SJCRH30 (cell line): ENCODE measurements at places on chromosomes 1 and 21. TPM values are rescaled to one million over a fixed set of nuclear protein-coding genes. Genes with fewer than 3 reads are reported as not detected.

The LAMB3 gene
- 8.9 and 9.1 TPM in 2 replicates for total RNA-seq

DNA sequence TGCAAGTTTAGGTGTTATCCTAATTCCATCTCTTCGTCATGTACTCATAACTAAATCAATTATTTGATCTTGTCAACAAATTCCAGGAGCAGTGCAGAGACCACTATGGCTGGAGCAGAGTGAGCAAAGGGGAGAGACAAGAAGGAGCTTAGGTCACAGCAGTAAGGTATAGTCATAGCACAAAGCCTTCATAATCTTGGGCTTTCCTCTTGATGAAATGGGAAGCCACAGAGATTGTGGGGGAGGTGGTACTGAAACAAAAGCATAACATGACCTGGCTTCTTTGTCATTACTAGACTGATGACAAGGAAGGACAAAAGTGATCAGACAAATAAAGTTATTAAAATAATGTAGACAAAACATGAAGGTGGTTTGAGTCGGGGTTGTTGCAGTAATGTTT, 60.1 kb upstream of the PTGS2 start:
- no peak overlapping the region for H3K4me3 ChIP-seq
- H3K27me3 ChIP-seq = no peaks in the 10 kb centered on the region
- no peak for DNase-seq
- H3K4me1 ChIP-seq = no peaks in the 10 kb centered on the region
- H3K36me3 ChIP-seq = no peaks in the 10 kb centered on the region

The SLAMF1 gene
- not detected in 2 replicates for total RNA-seq

GRCh38 chr1:17875171-17875881, 120.2 kb downstream of the ACTL8 start:
- H3K4me3 ChIP-seq = no peak overlapping the region
- H3K27ac ChIP-seq = no peak overlapping the region
- H3K36me3 ChIP-seq = no peaks in the 10 kb centered on the region
- no peaks in the 10 kb centered on the region for H3K4me1 ChIP-seq

DNA sequence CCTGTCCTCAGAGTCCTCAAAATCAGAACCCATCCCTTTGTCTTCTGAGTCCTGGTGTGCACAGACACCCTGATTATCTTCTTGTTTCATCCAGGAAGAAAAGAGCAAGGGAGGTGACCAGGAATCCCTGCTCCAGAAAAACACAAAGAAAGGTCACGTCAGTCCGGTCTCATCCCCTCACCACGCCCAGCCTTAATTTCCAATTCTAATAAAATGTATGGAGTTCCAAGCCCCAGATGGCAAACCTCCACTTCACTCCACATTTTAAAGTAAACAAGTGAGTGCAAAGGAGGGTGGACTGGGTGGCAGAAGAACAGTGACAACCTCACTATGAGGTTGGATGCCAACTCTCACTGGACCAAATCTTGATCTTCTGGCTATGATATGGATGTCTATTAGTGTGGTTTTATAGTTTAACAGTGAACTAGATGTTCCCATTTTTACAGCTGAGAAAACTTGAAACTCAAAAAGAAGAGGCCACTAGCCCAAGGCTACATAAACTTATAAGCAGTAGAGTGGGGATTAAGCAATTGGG, 22.0 kb downstream of the ZNF697 start:
- no peak overlapping the region for H3K4me3 ChIP-seq
- H3K4me1 ChIP-seq = no peaks in the 10 kb centered on the region
- no peak overlapping the region for H3K27ac ChIP-seq
- DNase-seq = no peak

DNA sequence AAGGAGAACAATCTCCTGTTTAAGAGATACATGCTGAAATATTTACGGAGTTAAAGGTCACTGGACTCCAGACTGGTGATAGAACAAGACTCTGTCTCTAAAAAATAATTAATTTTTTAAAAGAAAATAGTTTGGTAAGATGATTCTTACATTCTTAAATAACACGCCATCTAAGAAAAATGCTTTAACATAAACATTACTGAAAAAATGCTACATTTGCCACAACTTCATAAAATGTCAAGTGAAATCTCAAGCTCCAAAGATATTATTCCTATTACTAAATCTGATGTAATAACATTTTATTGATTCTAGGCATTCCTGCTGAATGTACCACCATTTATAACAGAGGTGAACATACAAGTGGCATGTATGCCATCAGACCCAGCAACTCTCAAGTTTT, 4.1 kb downstream of the ANGPTL3 start:
- H3K4me1 ChIP-seq = no peaks in the 10 kb centered on the region
- no peaks in the 10 kb centered on the region; the same call in 1 of the 2 replicates for H3K36me3 ChIP-seq
- DNase-seq = no peak
- no peak overlapping the region for H3K4me3 ChIP-seq
- no peaks in the 10 kb centered on the region for H3K27me3 ChIP-seq
- H3K27ac ChIP-seq = no peak overlapping the region

DNA sequence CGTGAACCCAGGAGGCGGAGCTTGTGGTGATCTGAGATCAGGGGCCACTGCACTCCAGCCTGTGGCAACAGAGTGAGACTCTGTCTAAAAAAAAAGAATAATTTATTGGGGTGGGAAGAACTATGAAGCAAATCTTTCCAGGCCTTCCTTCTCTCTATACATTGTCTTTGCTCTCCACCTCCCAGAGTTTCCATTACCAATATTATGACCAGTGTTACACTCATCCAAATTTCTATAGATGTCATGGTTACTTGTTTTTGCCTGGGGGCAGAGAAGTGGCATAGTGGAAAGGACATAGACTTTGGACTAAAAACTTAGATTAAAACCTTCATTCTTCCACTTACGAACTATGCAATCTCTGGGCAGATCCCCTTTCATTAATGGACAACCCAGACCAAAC, 10.1 kb downstream of the FASLG start:
- H3K27me3 ChIP-seq = no peaks in the 10 kb centered on the region
- no peak overlapping the region for H3K27ac ChIP-seq
- H3K4me1 ChIP-seq = no peaks in the 10 kb centered on the region
- no peaks in the 10 kb centered on the region for H3K36me3 ChIP-seq
- no peak overlapping the region for H3K4me3 ChIP-seq
- DNase-seq = no peak

- H3K4me3 ChIP-seq = no peak overlapping the region
- no peaks in the 10 kb centered on the region for H3K36me3 ChIP-seq
- H3K4me1 ChIP-seq = no peaks in the 10 kb centered on the region
- no peak for DNase-seq
- H3K27me3 ChIP-seq = peaks cover 5% of the 10 kb centered on the region; the same call in 1 of the 2 replicates
- no peak overlapping the region for H3K27ac ChIP-seq
Measured at GRCh38 chr1:14090531-14090930, 390.5 kb downstream of the PRDM2 start.

- H3K36me3 ChIP-seq = no peaks in the 10 kb centered on the region
- H3K4me1 ChIP-seq = no peaks in the 10 kb centered on the region
- no peak for DNase-seq
- H3K27me3 ChIP-seq = peaks cover 5% of the 10 kb centered on the region; the same call in 1 of the 2 replicates
- H3K27ac ChIP-seq = no peak overlapping the region
- no peak overlapping the region for H3K4me3 ChIP-seq
Measured at GRCh38 chr1:26373281-26373680, 731 bp upstream of the ZNF683 start.

DNA sequence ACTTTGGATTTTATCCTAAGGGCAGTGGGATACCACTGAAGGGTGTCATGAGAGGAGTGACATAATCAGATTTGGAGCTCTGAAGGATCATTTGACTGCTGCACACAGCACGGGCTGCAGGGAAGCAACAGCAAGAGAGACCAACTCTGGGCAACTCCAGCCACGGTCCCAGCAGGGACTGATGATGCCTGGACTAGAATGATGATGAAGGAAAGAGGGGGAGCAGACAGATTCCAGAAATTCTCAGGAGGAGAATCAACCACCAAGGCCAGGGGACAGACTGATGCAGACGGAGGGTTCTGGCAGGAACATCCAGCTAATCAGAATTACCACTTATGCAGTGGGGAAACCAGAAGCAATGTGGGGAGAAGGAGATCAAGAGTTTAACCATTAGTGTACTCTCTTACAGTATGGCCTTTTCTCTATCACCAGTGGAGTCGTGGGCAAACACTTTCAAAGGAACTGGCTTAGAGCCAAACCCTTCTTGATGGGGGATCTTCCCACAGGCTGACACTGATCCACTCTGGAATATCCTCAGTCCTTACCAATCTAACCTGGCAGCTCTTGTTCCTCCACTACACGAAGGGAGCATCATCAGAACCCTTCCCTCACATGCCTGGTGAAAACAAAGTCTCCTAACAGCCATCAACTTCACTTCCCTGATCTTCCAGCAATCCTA, 3.3 kb downstream of the URB1 start:
- H3K27ac ChIP-seq = no peak overlapping the region
- H3K27me3 ChIP-seq = no peaks in the 10 kb centered on the region
- no peaks in the 10 kb centered on the region for H3K4me1 ChIP-seq
- DNase-seq = no peak
- peaks cover 24% of the 10 kb centered on the region for H3K36me3 ChIP-seq
- H3K4me3 ChIP-seq = no peak overlapping the region

- DNase-seq = no peak
- H3K4me3 ChIP-seq = no peak overlapping the region
- H3K36me3 ChIP-seq = no peaks in the 10 kb centered on the region
- H3K27ac ChIP-seq = peak overlapping the region; percentile 77
- H3K4me1 ChIP-seq = peaks cover 34% of the 10 kb centered on the region
- no peaks in the 10 kb centered on the region for H3K27me3 ChIP-seq
Measured at GRCh38 chr1:201095581-201095980, 16.6 kb downstream of the CACNA1S start.
